ENCODE measurements at places on chromosomes 6 and 20.
A peak's percentile ranks its signal among the peaks of the same experiment; 100 is the strongest.

DNA sequence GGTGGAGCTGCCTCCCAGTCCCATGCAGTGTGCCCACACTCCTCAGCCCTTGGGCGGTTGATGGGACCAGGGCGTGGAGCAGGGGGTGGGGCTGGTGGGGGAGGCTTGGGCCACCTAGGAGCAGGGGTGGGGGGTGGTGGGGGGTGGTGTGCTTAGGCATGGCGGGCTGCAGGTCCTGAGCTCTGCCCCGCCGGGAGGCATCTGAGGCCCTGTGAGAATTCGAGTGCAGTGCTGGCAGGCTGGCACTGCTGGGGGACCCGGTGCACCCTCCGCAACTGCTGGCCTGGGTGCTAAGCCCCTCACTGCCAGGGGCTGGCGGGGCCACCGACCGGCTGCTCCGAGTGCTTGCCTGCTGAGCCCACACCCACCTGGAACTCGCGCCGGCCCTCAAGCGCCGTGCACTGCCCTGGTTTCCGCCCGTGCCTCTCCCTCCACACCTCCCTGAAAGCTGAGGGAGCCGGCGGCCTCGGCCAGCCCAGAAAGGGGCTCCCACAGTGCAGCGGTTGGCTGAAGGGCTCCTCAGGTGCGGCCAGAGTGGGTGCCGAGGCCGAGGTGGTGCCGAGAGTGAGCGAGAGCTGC is 59.6 kb upstream of the PRL start:
- no peak for DNase-seq

- DNase-seq = no peak
Observed at GRCh38 chr6:122184401-122184827, 215.0 kb upstream of the HSF2 start.

DNA sequence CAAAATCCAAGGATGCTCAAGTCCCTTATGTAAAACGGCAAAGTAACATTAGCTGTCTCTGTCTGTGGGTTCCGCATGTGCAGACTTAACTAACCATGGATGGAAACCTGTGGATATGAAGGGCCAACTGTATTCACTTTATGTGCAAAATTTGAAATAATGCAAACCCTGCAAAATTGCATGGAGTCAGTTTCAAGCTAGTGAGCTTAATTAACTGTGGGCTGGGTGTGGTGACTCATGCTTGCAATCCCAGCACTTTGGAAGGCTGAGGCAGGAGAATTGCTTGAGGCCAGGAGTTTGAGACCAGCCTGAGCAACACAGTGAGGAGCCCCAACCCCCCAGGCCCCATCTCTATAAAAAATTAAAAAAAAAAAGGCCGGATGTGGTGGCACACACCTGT is 81.4 kb downstream of the ANKS1A start:
- no peak for DNase-seq

DNA sequence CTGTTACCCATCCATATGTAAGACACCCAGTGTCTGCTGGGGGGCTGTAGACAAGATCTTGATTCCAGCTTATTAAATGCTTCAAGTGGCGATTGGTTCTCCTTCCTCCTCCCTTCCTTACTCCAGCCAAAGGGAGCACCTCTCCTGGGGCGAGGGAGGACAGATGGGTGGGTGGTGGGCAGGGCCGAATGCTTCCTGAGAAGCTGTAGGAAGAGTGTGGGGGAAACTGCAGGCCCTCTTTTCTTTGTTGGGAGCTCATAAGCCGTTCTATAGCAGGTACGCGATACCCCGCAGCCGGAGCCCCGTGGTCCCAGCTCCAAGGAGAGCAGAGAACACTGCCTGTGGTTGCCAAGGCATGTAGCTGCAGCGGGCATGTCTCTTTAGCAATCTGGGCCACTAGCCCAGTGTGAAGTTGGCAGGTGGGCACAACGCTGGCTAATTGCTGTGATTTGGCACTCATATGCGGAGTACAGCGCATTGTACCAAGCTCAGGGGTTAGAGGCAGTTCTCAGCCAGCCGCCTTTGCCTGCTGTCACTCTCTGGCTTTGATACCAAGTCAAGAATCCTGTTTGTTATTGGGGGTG is 14.7 kb upstream of the KCNG1 start:
- DNase-seq = no peak

- no peak for DNase-seq
Observed at GRCh38 chr6:9520417-9521151, 894.3 kb downstream of the TFAP2A start.

GRCh38 chr20:44495802-44496481 is 20.3 kb downstream of the TTPAL start:
- no peak for DNase-seq

- no peak for DNase-seq
Observed at GRCh38 chr6:137150072-137150471, 23.4 kb downstream of the IL22RA2 start.

GRCh38 chr6:25138233-25138933 is 140.8 kb upstream of the CARMIL1 start:
- peak; percentile 57 for DNase-seq

- DNase-seq = no peak
Observed at GRCh38 chr20:43961541-43962471, 47.2 kb downstream of the TOX2 start.

- no peak for DNase-seq
Observed at GRCh38 chr20:20782755-20783154, 70.3 kb upstream of the RALGAPA2 start.

GRCh38 chr20:37848706-37849105 is 54.2 kb upstream of the VSTM2L start:
- no peak for DNase-seq

DNA sequence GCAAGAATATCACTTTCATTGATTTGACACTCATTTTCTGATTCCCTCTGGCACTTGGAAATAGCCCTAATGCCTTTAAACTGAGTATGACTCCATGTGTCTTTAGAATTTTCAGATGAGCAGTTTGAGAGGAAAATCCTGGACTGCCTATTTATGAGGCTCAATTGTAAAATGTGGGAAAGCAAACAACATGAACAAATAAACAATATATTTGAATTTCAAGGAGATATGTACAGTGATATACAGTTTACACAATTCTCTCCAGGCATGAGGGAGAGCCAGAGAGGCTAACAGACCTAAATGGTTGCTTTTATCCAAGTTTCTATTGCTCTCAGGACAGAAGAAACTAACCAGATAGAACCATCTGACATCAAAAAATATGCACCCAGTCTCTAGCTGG is 748.2 kb upstream of the NRSN1 start:
- DNase-seq = no peak

GRCh38 chr6:6908121-6908520 is 199.6 kb upstream of the RREB1 start:
- no peak for DNase-seq

DNA sequence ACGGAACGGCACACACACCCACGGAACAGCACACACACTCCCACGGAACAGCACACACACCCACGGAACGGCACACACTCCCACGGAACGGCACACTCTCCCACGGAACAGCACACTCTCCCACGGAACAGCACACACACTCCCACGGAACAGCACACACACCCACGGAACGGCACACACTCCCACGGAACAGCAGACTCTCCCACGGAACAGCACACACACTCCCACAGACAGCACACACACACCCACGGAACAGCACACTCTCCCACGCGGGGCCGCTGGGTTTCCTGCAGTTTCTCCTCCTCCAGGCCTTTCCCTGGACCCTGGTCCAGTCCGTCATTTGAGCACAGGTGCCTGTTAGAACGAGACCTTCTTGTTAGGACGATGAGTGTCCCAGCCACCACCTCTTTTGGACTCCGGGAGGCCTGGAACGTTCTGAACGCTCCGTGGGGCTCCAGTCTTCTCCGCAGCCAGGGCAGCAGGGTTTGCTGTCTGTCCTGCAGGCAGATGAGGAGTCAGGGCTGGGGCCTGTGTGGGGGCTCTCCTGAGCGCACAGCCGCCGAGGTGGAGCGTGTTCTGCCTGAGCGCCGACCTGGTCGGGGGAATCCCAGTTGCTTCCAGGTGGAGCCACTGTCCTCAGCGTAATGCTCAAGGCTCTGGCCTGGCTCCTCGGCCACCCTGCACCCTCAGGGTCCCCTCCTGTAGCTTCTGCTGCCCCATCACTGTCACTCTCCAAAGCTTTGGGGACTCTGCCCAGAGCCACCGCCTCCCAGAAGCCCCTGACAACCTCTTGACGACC is 17.6 kb upstream of the TNFRSF6B start:
- no peak for DNase-seq

DNA sequence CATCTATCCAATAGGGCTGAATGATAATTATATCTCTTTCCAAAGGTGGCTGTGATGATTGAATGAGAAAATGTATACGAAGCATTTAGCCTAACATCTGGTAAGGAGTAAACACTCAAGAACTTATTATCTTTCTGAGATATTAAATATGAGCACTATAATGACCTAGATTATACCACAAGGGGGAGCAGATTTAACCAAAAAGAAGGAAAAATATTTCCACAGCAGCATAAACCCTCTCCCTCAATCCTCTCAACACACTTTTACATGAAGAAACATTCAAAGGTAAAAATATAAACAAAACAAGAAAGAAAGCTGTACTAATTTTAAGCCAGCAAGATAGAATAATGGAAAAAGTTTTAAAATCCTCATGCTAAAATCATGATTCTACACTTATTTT is 68.4 kb downstream of the SHPRH start:
- no peak for DNase-seq

DNA sequence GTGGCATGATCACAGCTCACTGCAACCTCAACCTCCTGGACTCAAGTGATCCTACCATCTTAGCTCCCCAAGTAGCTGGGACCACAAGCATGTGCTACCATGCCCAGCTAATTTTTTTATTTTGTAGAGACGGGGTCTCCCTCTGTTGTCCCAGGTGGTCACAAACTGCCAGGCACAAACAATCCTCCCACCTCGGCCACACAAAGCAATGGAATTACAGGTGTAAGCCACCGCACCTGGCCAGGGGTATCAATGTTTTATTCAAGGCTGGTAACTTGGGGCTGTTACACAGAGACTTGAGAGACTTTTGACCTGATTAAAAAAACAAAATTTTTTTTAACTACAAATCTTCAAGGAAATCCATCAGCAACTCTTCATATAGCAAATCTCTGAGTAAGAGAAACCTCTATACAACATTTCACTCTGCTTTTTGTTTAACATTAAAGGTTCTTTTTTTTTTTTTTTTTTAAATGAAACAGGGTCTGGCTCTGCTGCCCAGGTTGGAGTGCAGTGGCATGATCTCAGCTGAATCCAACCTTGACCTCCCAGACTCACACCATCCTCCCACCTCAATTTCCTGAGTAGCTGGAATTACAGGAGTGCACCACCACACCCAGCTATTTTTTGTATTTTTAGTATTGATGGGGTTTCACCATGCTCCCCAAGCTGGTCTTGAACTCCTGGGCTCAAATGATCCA is 5.9 kb downstream of the EIF2S2 start:
- DNase-seq = no peak

- DNase-seq = no peak
Observed at GRCh38 chr20:59784791-59785668, 148.4 kb downstream of the SYCP2 start.

DNA sequence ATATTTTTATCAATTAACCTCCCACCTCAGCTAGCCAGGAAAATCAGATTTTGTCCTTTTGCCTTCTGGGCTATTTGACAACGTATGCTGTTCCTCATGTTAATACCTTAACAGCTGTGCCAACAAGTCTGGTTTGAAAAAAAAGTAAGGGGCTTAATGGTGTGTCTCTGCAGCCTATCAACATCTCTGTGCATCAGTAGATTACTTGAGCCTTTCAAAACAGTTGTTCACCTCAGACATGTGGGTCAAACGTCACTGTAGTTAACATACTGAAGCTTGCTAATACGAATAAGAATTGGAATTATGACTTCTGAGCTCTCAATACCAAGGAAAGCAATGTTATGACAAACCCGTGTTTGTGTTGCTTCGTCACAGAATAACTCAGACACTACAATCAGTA is 23.0 kb downstream of the CEP57L1 start:
- DNase-seq = no peak

GRCh38 chr20:63337786-63338420 is 23.2 kb downstream of the CHRNA4 start:
- DNase-seq = no peak

GRCh38 chr6:7542874-7543624 is 1.6 kb downstream of the DSP start:
- DNase-seq = no peak

GRCh38 chr20:36482044-36482473 is 59.3 kb upstream of the MYL9 start:
- DNase-seq = no peak

- no peak for DNase-seq
Observed at GRCh38 chr6:34352305-34352937, 40.0 kb downstream of the NUDT3 start.

DNA sequence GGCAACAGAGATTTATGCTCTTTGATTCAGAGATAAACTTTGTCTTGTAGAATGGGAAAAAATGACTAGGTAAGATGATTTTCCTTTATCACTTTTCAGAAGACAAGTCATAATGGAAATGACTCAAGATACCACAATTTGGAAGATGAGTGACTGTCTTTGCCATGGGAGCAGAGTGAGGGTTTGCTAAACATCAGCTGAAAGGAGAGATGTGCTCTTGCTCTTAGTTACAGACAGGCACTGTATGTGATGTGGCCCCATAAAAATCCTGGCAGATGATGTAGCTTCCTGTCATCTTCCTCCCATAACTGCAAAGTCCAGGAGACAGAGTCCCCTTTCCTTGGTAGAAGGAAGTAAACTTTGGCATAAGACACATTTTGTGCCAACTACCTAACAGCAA is 47.6 kb downstream of the BACH2 start:
- no peak for DNase-seq

GRCh38 chr20:62707921-62708521 is 615 bp upstream of the NTSR1 start:
- DNase-seq = peak; percentile 38

DNA sequence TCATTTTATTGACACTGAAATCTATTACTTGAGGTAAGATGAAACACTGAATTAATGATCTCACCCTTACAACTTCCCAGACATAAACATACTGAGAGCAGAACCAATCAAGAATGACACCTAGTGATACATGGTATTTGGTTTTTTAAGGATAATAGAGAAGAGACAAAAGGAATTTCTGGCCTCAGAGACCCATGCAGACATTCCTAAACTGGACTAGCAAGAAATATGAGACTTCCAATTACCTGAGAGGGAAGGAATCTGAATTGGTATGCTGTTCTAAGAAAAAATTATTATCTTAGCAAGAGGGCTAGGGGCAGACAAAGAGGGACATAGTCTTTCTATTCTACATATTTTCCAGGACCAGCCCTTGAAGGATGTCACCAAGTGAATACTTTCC is 141.1 kb downstream of the BMP5 start:
- DNase-seq = no peak

DNA sequence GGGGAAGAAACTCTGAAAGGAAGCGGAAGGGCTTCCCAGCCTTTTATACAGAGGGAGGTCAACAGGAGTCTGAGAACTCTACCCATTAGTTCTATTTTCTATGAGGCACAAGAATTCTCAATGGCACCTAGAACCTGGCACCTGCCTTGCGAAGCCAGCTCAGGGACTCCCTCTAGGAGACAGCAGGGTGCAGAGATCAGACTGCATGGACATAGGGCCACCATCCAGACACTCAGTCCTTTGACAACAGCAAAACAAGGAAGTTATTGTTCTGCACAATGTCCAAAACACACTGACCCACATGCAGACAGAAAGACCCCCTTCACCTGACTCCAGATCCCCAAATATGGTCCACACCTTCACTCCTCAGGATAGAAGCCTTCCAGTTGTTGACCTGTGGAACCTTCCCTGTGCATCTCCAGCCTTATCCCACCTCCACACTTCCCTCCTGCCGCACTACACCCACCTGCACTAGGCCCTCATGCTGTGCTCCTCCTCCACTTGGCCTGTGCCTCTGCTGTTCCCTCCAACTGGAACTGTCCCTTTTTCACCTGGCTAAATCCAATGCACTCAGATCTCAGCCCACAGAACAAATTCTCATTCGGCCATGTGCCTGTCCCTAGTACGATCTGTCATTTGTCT is 27.8 kb downstream of the ACSS1 start:
- no peak for DNase-seq
